Stimulated activated CD4-positive, alpha-beta T cell treated with anti-CD3 and anti-CD28 coated beads, Interleukin-1b, Interleukin-23, amount 100 ng/mL, for 1 hour (primary cell): ENCODE measurements at places on chromosomes 1 and 21.

GRCh38 chr21:39441502-39442475 is 3.8 kb downstream of the LCA5L start:
- no peak for DNase-seq

DNA sequence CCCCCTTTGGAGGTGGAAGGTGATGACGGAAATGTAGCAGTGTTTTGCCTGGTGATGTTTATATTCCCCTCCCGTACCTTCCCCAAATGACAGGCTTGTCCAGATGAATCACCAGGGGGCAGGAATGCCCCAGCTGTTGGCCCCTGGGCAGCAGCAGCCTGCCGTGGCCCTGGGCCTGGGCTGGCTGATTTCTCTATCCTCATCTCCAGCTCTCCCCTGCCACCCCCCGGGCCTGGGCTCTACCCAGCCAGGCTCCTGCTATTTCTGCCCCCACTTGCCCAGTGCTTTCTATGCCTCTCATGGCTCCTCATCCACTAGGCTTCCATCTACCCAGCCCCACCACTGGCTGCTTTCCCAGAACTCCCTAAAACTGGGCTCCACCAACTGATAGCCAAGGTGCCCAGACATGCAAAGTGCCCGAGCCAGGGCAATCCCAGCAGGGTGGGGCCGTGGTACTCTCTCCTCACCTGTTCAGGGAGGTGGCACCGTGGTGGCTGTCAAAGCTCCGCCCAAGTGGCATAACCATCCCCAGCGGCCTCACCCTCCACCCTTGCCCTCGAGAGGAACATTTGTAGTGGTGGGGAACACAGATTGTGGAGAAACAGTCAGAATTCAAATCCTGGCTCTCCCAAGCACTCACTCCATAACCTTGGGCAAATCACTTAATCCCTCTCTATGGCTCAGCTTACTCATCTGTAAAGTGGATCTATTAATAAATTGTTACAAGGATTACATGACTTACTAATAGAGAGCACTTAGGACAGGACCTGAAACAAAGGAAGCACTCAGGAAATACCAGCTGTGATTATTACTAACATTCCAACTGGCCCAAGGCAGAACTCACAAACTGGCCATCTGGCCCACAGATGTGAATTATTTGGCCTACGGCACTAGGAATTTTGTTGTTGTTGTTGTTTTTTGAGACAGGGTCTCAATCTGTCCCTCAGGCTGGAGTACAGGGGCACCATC is 12.8 kb upstream of the ECE1 start:
- DNase-seq: no peak

GRCh38 chr1:169925505-169926482 is 32.1 kb upstream of the SCYL3 start:
- no peak for DNase-seq

GRCh38 chr1:229986737-229987337 is 80.2 kb upstream of the GALNT2 start:
- no peak for DNase-seq

GRCh38 chr21:38386967-38387366 is 111.3 kb downstream of the ERG start:
- DNase-seq: no peak
